ENCODE measurements at places on chromosomes 7 and 10. TPM values are rescaled to one million over a fixed set of nuclear protein-coding genes. Genes with fewer than 3 reads are reported as not detected.

The METTL27 gene
- total RNA-seq = 2.9 TPM

The CALN1 gene
- 10.0 TPM for total RNA-seq

The TFR2 gene
- 1.5 TPM for total RNA-seq

The PNLIPRP1 gene
- total RNA-seq = not detected

The OPN1SW gene
- total RNA-seq = not detected

The ZNF503 gene
- 6.7 TPM for total RNA-seq

The MKI67 gene
- 9.0 TPM for total RNA-seq

The EBF3 gene
- 3.1 TPM for total RNA-seq

The PDE1C gene
- total RNA-seq = 0.64 TPM

The GPER1 gene
- 7.2 TPM for total RNA-seq

The CYP26A1 gene
- total RNA-seq = 0.89 TPM

The COL17A1 gene
- 926 TPM for total RNA-seq

The SSC4D gene
- total RNA-seq = 0.42 TPM

The SVIL gene
- total RNA-seq = 64.8 TPM

The SEMA3A gene
- 1.1 TPM for total RNA-seq

The OR2A12 gene
- total RNA-seq = not detected

The GHRHR gene
- total RNA-seq = 1.5 TPM

The SFRP4 gene
- total RNA-seq = 0.17 TPM

The AGR2 gene
- total RNA-seq = 8.5 TPM

The OR2A1 gene
- not detected for total RNA-seq

The CLIP2 gene
- 30.7 TPM for total RNA-seq

The CYP2C19 gene
- 0.30 TPM for total RNA-seq

The SRRM3 gene
- total RNA-seq = 6.9 TPM

The OR6B1 gene
- not detected for total RNA-seq

The INTS15 gene
- total RNA-seq = 47.9 TPM

The HPS6 gene
- 29.9 TPM for total RNA-seq

The NPC1L1 gene
- total RNA-seq = 0.24 TPM

The C10orf53 gene
- total RNA-seq = not detected

The HYCC1 gene
- total RNA-seq = 22.6 TPM

The ENKUR gene
- total RNA-seq = not detected

The OR9A2 gene
- total RNA-seq = not detected

The EPHB6 gene
- total RNA-seq = 233 TPM

The RBP4 gene
- total RNA-seq = 8.5 TPM

The PIP gene
- 126 TPM for total RNA-seq

The PHKG1 gene
- 3.5 TPM for total RNA-seq

The SMO gene
- 19.0 TPM for total RNA-seq

The LRRC4 gene
- 0.21 TPM for total RNA-seq
